DMS79 (cell line): ENCODE measurements at places on chromosomes 12 and 14.

GRCh38 chr14:105180592-105181548 is at the start of gene NUDT14:
NUDT14 (minus strand) TSS chr14:105181312; CDS start chr14:105181209, 103 bp downstream.
- DNase-seq: peak; percentile 62

DNA sequence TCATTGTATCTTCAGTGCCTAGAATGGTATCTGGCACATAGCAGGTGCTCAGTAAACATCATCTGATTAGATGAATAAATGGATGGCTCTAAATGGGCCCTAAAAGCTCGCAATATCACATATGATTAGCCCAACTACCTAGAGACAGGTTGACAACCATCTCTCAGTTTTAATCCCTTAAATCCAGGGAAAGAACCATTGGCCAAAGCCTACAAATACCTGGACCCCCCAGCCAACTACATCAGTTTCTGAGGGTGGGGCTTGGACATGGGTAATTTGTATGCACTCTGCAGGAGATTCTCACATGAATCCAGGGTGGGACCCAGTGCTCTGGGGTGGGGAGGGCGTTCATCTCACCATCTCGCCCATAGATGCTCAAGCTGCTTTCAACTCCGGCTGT is 4.8 kb upstream of the DTX1 start:
- no peak for DNase-seq

DNA sequence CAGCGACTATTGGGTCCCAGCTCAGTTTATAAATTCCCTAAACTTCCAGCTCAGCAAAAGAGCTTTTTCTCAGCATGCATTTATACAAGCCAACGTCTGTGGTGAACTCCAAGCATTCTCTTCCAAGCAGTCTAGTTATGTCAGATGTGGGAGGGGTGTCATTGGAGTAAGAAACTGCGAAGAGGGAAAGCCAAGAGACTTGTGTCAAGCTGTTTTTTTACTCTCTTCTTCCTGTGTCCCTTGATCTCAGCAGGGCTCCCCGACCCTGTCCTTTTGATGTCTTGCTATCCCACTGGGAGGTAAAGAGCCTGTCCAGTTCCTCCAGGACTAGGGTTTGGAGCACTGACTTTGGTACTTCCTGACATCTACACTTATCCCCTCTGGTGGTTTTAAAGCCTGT is 69.0 kb downstream of the PPM1H start:
- no peak for DNase-seq

GRCh38 chr14:74360163-74360562 is 11.9 kb downstream of the VRTN start:
- DNase-seq: no peak

- DNase-seq: peak; percentile 79
Measured at GRCh38 chr14:61388173-61388975, 67.0 kb downstream of the PRKCH start.

DNA sequence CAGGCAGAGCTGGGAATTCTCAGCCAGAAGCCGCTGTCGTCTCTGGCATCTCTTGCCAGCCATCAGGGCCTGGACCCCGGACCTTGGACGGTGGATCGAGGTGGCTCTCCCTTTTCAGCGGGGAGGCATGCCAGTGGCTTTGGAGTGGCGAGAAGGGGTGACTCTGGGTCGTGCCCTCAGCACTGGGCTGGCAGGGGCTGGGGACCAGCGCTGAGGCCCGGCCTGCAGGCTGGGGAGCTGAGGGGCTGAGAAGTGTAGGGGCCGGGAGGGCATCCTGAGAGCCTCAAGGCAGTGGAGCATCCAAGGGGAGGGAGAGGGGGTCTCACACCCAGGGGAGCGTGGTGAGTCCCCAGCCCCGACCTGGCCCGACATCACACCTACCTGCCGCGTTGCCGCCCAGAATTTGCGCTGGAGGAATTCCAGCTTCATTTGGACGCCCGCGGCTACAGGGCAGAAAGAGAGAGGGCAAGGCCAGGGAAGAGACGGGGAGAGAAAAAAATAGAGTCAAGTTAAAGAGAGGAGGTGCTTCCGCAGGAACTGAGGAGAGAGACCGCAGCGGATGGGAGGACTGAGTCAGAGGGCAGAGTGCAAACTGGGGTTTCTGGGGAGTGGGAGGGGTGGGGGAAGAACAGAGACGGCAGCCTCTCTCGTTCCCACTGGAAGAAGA is 9.0 kb upstream of the LRTM2 start:
- DNase-seq: no peak

DNA sequence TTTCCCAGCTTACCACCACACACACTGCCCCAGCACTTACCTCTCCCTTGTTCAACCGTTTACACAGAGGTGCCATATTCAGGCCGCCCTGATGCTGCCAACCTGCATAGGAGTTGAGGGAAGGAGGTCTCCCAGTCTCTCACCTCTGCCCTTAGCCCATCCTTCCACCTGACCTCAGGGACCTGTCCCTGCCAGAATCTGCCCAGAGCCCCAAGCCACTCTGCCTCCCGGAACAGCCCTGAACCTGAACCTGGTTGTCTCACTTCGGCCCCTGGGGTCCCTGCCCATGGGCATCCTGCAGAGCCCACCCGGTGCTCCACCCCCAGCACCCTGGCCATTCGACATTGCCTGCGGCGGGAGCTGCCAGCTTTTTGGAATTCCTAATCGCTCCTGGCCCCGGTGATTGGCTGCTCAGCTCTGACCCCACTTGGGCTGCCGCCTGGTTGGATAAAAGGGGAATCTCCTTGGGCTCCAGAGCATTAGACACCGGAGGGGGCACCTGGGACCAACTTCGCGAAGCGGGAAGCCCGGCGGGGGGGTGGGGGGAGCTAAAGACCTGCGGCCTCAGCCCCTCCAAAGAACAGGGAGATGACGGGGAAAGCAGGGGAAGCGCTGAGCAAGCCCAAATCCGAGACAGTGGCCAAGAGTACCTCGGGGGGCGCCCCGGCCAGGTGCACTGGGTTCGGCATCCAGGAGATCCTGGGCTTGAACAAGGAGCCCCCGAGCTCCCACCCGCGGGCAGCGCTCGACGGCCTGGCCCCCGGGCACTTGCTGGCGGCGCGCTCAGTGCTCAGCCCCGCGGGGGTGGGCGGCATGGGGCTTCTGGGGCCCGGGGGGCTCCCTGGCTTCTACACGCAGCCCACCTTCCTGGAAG is at the start of gene VSX2:
VSX2 (plus strand) TSS at position 476 of the 874 bp plus-strand sequence; CDS start at position 589, 113 bp downstream.
- no peak for DNase-seq

DNA sequence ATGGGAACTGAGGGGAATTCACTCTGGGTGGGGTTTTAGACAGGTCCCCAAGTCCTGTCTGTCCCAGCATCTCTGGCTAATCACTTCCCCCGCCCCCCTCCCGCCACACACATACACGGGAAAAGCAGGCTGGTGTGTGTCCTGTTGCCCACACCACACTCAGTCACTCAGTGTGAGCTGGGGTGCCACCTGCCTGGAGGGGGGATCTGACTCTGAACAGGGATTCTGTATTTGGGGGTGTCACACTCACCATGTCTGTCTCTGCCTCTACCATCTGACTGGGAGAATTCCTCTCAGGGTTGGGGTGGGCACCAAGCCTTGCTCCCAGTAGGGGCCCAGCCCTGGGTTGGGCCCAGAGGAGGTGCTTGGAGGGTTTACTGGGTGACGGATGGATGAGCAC is 31.1 kb downstream of the SH2B3 start:
- DNase-seq: no peak

DNA sequence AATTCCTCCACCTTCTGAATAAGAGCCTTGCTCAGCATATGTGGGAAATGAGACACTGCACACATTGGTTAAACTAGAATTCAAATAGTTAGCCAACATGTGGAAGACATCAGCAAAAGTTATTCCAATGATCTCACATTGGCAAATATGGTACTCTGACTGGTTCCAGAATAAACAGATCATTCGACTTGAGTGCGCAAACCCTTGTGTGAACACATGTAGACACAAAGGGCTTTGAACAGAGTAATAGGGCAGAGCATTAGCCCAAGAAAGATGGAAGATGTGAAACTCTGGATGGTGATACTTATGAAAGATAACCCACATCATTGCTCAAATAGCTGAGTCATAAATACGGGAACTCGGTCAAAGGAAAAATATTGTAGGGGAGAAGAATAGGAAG is 1133.4 kb upstream of the SEL1L start:
- no peak for DNase-seq
